ENCODE measurements at places on chromosomes 13 and 19. TPM values are rescaled to one million over a fixed set of nuclear protein-coding genes. Genes with fewer than 3 reads are reported as not detected.
A peak's percentile ranks its signal among the peaks of the same experiment; 100 is the strongest.

NLRP7 gene
- not detected for total RNA-seq

ETHE1 gene
- 121 TPM for total RNA-seq

MYH14 gene
- total RNA-seq = not detected

CACNG6 gene
- 1.3 TPM for total RNA-seq

DNA sequence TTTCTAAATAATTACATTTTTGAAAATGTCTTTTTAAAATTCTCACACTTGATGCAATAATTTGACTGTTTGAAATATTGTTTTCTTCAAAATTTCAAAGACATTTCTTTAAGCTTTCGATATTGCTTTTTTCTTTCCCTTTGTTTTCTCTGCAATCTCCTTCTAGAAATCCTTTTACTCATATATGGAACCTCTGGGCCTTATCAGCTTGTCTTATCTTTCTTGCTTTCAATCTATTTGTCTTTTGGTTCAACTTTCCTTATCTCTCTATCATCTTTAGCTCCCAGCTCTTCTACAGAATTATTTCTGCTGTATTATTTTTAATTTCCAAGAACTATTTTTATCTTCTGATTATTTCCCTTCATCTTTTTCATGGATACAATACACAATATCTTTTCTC, 80.7 kb upstream of the DIAPH3 start:
- no peak for DNase-seq

DNA sequence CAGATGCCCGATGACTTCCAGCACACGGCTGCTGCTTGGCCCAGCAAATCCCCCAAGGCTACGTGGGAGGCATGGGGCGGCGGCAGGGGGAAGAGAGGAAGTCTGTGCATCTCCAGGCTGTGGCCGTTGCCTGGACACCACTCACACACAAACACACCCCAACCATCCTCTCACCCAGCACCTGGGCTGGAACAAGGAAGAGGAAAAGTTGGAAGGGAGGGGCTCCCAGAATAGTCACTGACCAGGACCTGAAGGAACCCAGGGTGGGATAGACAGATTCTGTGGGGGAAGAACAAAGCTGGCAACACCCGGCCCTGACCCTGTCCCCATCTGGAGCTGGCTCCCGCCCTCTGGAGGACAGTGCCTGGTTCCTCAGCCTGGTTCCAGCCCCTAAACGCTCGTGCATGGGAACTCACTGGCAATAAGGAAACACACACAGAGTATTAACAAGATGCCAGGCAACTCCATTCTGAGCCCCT, 11.2 kb downstream of the PPP6R1 start:
- peak; percentile 47 for DNase-seq
